ENCODE measurements at places on chromosomes 5 and 9. TPM values are rescaled to one million over a fixed set of nuclear protein-coding genes. Genes with fewer than 3 reads are reported as not detected.

CHSY3 gene
- polyA plus RNA-seq, result 0.71 TPM

MYMK gene
- polyA plus RNA-seq, result not detected

DNA sequence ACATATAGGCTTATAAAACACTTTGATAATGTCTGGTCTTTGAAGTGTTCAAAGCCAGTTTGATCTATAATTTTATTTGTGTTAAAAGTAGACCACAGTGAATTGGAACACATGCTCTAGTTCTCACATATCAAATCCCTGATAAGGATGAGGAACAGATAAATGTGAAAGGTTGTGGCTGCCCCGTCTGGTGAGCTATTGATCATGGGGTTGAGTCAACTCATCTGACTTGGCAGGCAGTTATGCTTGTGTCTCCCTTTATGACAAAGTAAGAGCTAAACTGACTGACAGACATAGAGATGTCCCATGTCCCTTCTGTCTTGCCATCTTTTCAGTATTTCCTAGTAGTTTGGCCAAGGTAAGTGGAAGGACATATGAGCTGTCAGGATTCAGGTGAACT is 2.9 kb upstream of the ERMP1 start:
- no peak for DNase-seq

DNA sequence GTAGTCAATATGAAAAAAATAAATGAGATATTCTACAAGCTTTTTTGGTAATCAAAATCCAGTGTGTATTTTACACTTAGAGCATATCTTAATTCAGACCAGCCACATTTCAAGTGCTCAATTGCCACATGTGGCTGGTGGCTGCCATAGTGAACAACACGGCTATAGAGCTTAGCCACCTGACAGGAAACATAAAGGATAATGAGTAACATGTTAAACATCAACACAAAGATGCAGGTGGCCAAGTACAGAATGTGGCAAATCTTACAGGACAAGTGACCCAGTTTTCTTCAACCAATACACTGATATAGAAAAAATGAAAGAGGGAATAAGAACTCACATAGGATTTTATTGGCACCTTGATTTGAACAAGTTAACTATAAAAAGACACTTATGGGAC is 61.4 kb downstream of the KIF24 start:
- DNase-seq, result no peak

- no peak for DNase-seq
Observed at GRCh38 chr5:173629628-173630027, 13.2 kb upstream of the BOD1 start.

GRCh38 chr9:16828340-16829281 is 41.9 kb downstream of the BNC2 start:
- DNase-seq, result peak; percentile 33

DNA sequence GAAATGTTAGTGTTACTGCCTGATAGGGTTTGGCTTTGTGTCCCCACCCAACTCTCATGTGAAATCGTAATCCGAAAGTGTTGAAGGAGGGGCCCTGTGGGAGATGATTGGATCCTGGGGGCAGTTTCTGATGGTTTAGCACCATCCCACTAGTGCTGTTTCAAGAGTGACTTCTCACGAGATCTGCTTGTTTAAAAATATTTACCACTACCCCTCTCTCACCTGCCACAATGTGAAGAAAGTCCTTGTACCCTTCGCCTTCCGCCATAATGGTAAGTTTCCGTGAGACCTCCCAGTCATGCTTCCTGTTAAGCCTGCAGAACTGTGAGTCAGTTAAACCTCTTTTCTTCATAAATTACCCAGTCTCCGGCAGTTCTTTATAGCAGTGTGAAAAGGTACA is 2.6 kb upstream of the RFX3 start:
- DNase-seq, result no peak

Data from heart left ventricle (tissue), 16 donors.